ENCODE measurements at places on chromosomes 11 and 22. TPM values are rescaled to one million over a fixed set of nuclear protein-coding genes. Genes with fewer than 3 reads are reported as not detected.

The POTEH gene
- 0.05 TPM for total RNA-seq

The SSTR3 gene
- total RNA-seq, result not detected

The ZNF280B gene
- 3.0 TPM for total RNA-seq

The SCGB1C1 gene
- total RNA-seq, result not detected

The IFTAP gene
- total RNA-seq, result 67.2 TPM

DNA sequence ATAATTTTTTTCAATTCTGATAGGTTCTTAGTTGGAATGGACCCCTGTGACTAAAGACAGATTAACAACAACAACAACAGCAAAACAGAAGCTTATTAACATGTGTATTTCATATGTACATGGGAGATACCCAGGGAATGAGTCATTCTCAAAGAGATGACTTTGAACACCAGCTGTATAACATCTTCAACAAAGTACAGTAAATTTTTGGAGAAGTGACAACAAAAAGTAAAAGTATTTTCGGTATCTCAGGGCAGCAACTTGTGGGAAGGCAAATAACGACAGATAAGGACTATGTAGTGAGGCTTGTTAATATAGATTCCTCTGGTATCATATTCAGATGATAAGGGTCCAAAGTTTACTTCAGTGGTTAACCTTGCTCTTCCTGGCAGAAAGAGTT lies 573.4 kb upstream of the RAG2 start:
- no peak for DNase-seq

DNA sequence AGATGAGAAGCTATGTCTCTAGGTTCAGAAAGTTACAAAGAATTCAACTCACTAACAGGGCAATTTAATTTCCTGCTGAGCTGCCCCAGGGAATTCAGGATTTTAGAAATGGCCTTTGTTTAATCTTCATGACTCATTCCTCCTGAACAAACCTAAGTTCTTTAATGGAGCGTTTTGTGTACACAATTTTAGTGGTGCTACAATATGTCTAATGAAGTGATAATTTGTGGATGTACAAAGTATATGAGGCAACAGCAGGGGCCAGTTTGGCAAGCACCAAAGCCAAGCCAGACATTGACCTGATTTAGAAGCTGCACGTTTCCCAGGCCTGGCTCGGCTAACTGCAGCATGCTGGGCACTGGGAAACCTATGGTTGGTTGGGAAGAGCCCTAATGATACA lies 34.4 kb upstream of the HEPHL1 start:
- DNase-seq, result peak; percentile 19

DNA sequence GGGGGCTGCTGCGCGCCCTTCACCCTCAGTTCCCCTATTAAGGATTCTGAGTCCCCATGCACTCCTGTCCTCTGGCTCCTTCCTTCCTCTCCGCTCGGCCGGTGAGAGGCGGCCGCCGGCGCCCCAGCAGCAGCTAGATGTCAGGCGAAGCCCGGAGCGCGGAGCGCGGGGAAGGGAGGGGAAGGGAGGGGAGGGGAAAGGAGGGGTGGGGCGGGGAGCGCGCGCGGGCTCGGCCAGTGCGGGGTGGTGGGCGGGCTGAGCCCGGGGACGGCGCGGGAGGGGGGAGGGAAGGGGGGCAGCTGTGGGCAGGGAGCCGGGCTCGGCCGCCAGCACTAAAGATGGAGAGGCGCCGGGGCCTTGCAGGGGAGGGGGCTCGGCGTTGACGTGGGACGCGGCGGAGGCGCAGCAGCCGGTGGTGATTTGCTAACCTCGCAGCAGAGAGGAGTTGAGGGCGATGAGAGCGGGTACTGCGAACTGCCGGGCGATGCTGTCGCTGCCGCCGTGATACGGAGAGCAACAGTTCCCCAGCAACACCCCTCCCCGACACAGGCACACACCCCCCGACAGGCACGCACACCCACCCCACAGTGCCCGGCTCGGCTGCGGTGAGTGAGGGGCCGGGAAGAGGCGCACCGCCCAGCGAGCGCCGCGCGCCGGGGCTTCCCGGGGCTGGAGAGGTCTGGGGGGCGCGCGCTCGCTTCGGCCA lies at the start of gene ZBTB16:
TSS of gene ZBTB16 (plus strand) at position 434 of the 706 bp plus-strand sequence. CDS start 3,590 bp downstream, outside the sequence.
- DNase-seq, result no peak

DNA sequence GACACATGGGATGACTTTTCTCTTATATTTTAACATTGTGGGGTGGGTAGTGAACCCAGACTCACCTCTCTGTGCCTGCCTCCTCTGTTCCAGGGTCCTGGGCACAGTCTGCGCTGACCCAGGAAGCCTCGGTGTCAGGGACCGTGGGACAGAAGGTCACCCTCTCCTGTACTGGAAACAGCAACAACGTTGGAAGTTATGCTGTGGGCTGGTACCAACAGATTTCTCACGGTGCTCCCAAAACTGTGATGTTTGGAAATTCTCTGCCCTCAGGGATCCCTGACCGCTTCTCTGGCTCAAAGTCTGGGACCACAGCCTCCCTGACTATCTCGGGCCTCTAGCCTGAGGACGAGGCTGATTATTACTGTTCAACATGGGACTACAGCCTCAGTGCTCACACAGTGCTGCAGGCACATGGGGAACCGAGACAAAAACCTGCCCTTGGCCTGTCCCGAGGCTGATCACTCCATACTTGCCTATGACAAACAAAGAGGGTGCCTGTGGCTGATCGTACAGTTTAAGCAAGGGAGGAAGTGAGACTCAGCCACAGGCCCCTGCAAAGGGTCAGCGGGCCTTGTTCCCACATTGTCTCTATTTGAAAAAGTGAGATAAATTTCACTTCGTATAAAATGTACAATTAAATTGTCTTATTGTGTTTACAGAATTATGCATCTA lies 43.7 kb upstream of the TOP3B start:
- no peak for DNase-seq

DNA sequence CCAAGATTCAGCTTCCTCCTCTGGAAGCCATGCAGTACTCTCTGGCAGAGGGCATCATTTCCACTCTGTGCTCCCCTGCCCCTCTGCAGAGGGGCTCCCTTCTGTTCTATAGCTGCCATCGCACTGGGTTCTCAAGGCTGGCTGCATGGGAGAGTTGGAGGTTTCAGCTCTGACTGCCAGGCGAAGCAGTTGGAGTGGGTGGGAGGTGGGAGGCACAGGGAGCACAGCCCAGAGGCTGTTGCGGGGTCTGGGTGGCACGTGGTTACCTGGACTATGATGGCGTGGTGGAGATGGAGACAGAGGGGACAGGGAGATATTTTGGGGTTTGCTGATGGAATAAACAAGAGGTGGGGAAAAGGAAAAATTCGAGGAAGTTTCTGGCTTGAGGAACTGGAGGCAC lies 4.8 kb downstream of the PMM1 start:
- no peak for DNase-seq

- DNase-seq, result no peak
Observed at GRCh38 chr22:49903322-49904039, 14.8 kb downstream of the ALG12 start.

- DNase-seq, result no peak
Observed at GRCh38 chr11:132901638-132902471, 630.4 kb downstream of the OPCML start.

DNA sequence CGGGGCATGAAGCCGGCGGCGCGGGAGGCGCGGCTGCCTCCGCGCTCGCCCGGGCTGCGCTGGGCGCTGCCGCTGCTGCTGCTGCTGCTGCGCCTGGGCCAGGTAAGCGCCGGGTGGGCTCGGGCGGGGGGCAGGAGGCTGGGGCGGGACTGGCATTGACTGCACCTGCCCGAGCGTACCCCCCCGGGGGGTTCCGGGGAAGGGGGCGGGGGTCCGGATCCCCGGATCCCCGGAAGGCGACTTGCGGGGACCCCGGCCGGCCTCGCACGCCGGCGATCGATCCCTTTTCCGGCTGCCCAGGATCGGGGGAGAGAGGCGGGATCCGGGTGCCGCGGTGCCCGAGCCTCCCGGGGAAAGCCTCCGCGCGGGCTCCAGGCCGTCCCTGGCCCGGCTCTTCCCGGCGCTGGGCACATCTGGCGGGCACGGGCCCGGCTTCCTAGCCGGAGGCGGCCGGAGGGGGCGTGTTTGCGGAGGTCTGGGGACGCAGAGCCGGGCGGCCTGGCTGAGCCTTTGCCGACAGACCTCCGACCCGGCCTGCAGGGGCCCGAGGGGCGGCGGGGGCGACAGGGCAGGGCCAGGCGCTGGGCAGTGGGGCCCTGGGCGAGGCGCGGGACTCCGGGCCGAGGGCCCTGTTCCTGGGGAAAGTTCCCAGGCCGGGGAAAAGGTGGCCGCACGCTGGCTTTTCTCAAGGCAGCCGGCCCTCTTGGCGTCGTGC lies 705 bp downstream of the PTPRJ start:
- DNase-seq, result no peak

DNA sequence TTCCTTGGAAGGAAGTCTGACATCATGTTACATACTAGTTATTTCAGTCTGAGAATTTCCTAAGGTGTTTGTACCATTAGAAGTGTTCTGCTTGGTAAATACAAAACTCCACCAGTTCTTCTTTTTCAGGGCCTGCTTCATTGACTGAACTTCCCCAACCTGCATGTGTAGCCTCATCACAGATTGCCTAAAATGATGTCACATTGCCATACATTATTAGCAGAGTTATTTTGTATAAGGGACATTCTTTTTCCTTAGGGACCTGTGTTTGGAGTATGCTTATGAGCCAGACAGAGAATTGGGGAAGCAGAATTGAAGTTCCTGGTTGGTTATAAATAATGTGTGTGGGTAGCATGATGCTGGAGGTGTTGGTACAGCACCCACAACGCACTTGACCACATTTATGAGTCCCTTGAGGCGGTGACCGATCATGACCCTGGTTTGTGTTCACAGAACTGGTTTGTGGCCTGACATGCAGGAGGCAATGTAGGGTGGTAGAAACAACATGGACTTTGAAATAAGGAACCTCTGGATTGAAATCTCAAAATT lies 16.4 kb upstream of the MMP7 start:
- no peak for DNase-seq

DNA sequence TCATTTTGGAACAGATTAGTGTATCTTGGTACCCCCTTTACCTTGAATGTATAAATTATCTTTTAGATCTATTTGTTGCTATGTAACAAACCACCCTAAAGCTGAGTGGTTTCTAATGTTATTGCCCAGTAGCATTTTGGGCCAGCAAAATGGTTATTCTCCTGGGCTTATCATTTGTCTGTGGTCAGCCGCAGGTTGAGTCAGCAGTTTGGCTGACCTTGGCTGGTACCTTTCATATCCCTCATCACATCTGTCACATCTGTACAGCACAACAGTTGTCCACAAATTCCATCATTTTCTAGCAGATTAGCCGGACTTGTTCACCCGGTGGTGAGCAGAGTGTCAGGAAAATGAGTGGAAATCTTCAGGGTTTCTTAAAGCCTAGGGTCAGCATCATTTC lies 588.5 kb upstream of the ARHGAP42 start:
- peak; percentile 41 for DNase-seq

DNA sequence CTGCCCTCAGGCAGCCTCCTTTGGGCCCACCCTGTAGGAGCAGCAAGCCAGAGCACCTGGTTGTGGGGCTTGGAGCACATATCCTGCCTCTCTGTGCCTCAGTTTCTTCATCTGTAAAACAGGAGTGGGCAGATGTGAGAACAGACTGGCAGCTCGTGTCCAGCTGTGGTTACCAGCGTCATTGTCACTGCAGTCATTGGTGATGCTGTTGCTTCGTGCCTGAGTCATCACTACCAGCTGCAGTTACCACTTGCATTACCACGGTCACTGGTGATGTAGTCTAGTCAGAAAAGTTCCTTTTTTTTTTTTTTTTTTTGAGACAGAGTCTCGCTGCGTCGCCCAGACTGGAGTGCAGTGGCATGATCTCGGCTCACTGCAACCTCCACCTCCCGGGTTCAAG lies 20.4 kb downstream of the RSPH14 start:
- no peak for DNase-seq

GRCh38 chr22:37178350-37179125 lies 9.5 kb downstream of the C1QTNF6 start:
- DNase-seq, result no peak

- no peak for DNase-seq
Observed at GRCh38 chr11:8100605-8101004, 19.6 kb downstream of the TUB start.

DNA sequence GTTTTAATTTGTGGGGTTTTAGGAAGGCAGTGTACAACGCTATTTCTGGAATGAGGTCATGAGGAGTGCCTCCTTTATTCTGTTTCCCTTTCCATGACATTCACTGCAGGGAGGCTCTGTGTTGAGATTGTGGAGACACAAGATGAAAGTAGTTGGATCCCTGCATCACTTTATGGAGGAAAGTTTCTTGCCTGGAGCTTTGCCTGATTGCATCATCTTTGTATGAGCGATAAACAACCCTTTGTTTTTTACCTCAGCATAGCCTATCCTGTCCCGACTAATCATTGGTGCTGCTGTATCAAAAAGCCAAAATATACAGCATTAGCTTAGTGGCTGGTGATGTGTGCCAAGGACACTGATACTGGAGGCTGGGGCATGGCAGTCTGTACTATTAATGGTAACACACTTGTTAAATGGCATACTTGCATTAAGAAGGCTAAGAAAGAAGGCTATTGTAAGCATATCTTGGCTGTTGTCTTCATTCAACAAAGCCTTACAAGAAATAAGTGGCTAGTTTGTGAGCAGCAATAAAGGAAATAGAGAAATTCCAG lies 31.2 kb upstream of the SLC5A4 start:
- DNase-seq, result no peak

GRCh38 chr11:58741127-58741526 lies 9.4 kb upstream of the GLYAT start:
- no peak for DNase-seq

DNA sequence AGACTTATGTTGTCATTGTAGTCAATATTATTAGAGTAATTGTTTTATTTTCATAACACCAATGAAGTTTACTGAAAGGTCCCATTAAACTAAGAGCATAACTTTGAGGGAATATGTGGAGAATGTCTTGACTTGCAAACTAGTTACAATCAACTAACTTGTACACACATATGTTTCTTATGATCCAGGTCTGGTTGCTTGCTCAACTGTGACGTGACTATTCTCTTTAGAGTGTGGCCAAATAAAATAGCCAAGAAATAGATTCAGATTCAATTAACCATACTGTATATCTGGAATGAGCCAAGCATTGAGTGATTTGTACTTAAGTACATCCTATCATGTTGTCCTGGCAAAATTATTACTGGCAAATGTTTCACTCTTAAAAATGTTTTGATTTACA lies 101.7 kb downstream of the METTL15 start:
- no peak for DNase-seq

GRCh38 chr11:83120327-83120726 lies 36.6 kb upstream of the PCF11 start:
- DNase-seq, result no peak

DNA sequence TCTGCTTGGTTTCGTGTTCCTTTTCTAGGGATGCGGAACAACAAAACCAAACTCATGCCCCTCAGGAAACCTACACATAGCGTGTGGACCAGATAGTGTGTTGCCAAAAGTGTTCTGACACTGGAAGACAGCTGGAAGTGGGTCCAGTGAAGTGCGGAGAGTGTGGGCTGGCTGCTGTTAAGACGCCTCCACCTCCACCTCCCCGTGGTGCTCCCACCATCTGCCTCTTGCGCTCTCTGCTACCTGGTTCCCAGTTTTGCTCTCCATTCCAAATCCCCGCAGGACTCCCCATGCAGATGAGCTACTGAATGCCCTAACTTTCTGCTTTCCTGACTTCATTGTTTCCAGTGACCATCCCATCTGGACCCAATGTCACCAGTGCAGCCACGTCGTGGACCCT lies 51.8 kb downstream of the NCAPD3 start:
- no peak for DNase-seq
